Activated CD4-positive, alpha-beta T cell treated with anti-CD3 and anti-CD28 coated beads, Interleukin-2, amount 10 ng/mL, durations not matched to agents 24 days and 14 days (primary cell): ENCODE measurements at places on chromosomes 4 and X.
A peak's percentile ranks its signal among the peaks of the same experiment; 100 is the strongest.

DNA sequence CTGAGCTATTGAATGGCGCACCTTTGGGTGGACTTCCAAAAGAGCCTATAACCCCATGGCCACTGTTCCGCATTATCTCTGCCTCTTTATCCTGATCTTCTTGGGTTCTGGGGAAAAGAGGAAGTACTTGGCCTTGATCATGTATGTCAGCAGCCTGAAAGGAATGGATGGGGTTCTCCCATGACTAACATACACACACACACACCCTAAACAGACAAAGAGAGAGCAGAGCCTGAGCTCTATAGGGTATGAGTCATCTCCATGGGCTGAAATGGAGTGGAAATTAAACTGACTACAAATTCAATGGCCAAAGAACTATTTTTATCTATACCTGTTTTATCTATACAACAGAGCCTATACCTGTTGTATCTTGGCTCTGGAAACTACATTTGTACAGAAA is 141.5 kb upstream of the MTMR8 start:
- no peak overlapping the region for H3K27ac ChIP-seq
- no peaks in the 10 kb centered on the region for H3K4me1 ChIP-seq
- H3K36me3 ChIP-seq, result no peaks in the 10 kb centered on the region
- no peaks in the 10 kb centered on the region for H3K27me3 ChIP-seq
- H3K4me3 ChIP-seq, result no peak overlapping the region

GRCh38 chr4:90028460-90028859 is 98.7 kb upstream of the CCSER1 start:
- no peak overlapping the region for H3K27ac ChIP-seq
- H3K27me3 ChIP-seq, result no peaks in the 10 kb centered on the region

DNA sequence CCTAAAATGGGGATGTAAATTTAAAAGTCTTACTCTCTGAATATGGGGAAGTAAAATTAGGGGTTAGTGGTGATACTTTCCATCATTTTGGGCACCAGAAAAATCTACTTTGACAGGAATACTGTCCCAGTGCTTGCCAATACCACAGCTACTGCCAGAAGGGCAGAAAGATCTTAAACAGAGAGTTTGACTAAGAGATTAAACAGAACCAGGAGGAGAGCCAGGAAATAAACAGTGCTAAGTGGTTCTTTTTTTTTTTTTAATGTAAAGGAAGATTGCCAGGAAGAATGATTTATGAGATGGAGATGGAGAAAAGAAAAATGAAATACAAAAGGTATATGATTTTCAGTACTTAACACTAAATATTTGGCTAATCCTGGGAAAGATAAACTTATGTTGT is 126.8 kb downstream of the RTL3 start:
- no peak for DNase-seq
- peaks cover 5% of the 10 kb centered on the region for H3K36me3 ChIP-seq
- no peaks in the 10 kb centered on the region for H3K27me3 ChIP-seq
- no peak overlapping the region for H3K4me3 ChIP-seq

GRCh38 chr4:93981594-93981993 is 153.0 kb downstream of the ATOH1 start:
- H3K27ac ChIP-seq, result no peak overlapping the region
- H3K4me1 ChIP-seq, result no peaks in the 10 kb centered on the region
- no peak overlapping the region for H3K4me3 ChIP-seq
- DNase-seq, result no peak

DNA sequence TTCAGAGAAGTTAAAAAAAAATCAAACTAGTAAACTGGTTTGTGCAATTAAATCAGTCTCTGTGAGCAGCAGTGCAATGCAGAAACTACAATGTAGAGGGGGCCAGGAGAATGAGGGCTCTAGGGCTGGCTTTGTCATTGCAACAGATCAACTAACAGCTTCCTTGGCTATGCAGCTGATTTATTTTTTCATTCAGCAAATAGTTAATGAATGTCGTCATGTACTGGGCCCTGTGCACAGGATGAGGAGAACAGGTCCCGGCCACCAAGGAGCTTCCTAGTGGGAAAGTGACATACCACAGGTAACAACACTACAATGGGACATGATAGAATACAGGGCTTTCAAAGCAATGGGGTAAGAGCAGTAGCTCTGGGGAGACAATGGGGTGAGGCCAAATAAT is 190.1 kb downstream of the NSUN7 start:
- H3K36me3 ChIP-seq, result no peaks in the 10 kb centered on the region
- no peak overlapping the region for H3K4me3 ChIP-seq
- no peak for DNase-seq
- peaks cover 12% of the 10 kb centered on the region for H3K27me3 ChIP-seq
- no peaks in the 10 kb centered on the region for H3K4me1 ChIP-seq

DNA sequence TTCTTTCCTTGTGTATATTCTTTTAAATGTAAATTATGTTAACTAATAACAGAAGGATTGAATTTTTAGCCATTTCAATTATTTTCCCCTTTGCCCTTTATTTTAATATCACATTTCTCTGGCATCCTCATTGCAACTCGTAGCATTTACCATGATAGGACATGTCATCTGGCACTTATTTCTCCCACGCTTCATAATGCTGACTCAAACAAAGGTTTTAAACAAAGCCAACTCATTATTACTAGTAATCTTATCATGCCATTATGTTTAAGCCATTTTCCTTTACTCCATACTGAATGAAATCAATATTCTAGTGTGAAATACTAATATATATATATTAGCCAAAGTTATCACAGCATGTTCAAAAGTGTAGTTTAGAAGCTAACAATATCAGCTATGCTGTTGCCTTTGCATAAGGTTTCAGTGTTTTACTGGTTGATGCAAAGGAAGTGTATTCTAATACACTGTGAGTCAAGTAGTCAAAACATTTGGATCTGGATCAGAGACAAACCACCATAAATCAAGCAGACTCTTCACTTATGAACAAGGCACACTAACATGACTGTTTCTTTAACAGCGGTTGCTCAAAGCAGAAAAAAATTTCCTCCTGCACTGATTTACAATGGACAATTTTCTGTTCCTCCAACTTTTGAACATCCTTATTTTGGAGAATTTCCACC is 281.6 kb downstream of the SLC7A11 start:
- no peaks in the 10 kb centered on the region for H3K27me3 ChIP-seq
- H3K27ac ChIP-seq, result no peak overlapping the region
- H3K4me3 ChIP-seq, result no peak overlapping the region
- no peaks in the 10 kb centered on the region for H3K36me3 ChIP-seq
- no peaks in the 10 kb centered on the region for H3K4me1 ChIP-seq
- no peak for DNase-seq

DNA sequence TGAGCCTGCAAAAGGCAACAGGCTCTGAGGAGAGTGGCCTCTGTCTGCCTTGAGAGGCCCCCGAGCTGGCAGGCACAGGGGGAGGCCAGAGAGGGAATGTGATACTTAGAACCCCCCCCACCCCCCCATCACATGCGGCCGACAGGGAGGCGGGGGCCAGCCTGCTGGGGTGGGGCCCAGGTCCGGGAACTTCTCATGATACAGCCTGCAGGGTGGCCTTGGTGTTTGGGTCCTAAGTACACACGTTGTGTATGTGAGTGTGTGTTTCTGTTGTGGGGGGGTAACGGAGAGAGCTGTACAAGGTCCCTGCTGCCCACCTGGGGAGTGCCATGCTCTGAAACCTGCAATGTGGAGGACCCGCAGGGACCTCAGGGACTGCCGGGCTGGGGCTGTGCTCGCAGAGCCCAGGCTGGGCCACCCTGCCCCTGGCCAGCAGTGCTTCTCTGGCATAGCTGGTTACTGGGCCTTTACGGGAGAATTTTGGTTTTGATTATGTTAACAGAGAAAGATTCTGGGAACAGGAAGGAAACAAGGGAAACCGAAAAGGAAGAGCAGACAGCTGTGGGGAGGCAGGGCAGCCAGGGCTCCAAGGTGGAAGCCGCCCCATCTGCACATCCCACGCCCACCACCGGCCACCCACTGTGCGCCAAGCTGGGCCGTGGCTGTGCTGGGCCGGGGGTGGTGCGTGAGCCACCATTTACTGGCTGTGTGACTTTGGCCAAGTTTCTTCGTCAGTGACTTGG is 19.9 kb downstream of the SH3BP2 start:
- no peaks in the 10 kb centered on the region for H3K27me3 ChIP-seq
- peak; percentile 75 for DNase-seq
- peaks cover 56% of the 10 kb centered on the region for H3K4me1 ChIP-seq
- peaks cover 30% of the 10 kb centered on the region for H3K36me3 ChIP-seq
- H3K27ac ChIP-seq, result peak overlapping the region; percentile 96

GRCh38 chr4:75490155-75490554 is 24.0 kb downstream of the RCHY1 start:
- H3K27me3 ChIP-seq, result no peaks in the 10 kb centered on the region
- no peaks in the 10 kb centered on the region for H3K4me1 ChIP-seq
- DNase-seq, result no peak
- H3K4me3 ChIP-seq, result no peak overlapping the region
- peaks cover 31% of the 10 kb centered on the region for H3K36me3 ChIP-seq

GRCh38 chr4:73520821-73521220 is 39.3 kb downstream of the AFM start:
- H3K27ac ChIP-seq, result no peak overlapping the region
- no peak overlapping the region for H3K4me3 ChIP-seq
- DNase-seq, result no peak
- H3K36me3 ChIP-seq, result no peaks in the 10 kb centered on the region
- peaks cover 4% of the 10 kb centered on the region for H3K27me3 ChIP-seq

- H3K4me1 ChIP-seq, result no peaks in the 10 kb centered on the region
- H3K27me3 ChIP-seq, result no peaks in the 10 kb centered on the region
- no peak overlapping the region for H3K4me3 ChIP-seq
- no peaks in the 10 kb centered on the region for H3K36me3 ChIP-seq
- H3K27ac ChIP-seq, result no peak overlapping the region
Measured at GRCh38 chrX:13797512-13797911, 19.4 kb downstream of the GPM6B start.

DNA sequence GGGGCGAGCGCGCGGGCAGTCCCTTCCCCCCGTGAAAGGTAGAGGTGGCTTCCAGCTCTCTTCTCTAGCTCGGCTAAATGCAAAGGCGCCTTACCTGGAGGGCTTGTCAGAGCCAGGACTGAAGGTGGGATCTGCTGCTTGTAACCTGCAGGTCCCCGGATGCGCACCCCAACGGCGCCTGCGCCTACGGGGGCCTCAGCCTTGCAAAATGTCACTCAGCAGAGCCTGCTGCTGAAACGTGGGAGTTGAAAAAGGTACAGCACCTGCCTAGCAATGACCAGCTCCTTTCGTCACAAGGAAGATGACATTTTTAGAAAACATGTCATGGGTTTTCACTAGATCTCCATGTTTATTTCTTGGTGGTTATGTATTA is 583 bp downstream of the ABHD18 start:
- peaks cover 18% of the 10 kb centered on the region for H3K36me3 ChIP-seq
- peak; percentile 91 for DNase-seq
- H3K4me3 ChIP-seq, result peak overlapping the region; percentile 97
- H3K27ac ChIP-seq, result peak overlapping the region; percentile 97
- H3K4me1 ChIP-seq, result peaks cover 31% of the 10 kb centered on the region
- H3K27me3 ChIP-seq, result peaks cover 2% of the 10 kb centered on the region

DNA sequence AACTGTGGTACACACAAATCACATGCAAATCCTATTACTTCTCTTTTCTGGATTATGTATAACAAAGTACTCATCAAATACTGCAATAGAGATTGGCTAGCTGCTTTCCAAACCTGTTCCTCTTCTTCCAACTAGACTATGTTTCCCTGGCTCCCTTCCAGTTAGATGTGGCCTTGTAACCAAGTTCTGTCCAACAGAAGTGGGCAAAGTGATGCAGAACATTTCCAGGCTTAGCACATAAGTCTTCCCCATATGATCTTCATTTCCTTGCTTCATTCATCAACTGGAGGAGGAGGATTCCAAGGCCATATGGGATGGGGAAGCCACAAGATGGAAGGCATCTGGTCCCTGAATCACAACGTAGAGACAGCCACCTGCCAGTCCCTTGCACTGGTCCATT is 8.0 kb downstream of the SLC9A7 start:
- DNase-seq, result no peak
- no peak overlapping the region for H3K27ac ChIP-seq
- peaks cover 20% of the 10 kb centered on the region for H3K36me3 ChIP-seq
- no peak overlapping the region for H3K4me3 ChIP-seq
- peaks cover 22% of the 10 kb centered on the region for H3K4me1 ChIP-seq

- H3K4me1 ChIP-seq, result peaks cover 12% of the 10 kb centered on the region
- no peak overlapping the region for H3K4me3 ChIP-seq
- H3K36me3 ChIP-seq, result peaks cover 40% of the 10 kb centered on the region
- H3K27ac ChIP-seq, result no peak overlapping the region
- no peaks in the 10 kb centered on the region for H3K27me3 ChIP-seq
Measured at GRCh38 chrX:15848576-15848975, 6.0 kb downstream of the AP1S2 start.
